NCI-H69 (cell line): ENCODE measurements at places on chromosomes 13 and 19.
A peak's percentile ranks its signal among the peaks of the same experiment; 100 is the strongest.

- no peak for DNase-seq
Measured at GRCh38 chr13:73522937-73523336, 464.1 kb downstream of the KLF5 start.

DNA sequence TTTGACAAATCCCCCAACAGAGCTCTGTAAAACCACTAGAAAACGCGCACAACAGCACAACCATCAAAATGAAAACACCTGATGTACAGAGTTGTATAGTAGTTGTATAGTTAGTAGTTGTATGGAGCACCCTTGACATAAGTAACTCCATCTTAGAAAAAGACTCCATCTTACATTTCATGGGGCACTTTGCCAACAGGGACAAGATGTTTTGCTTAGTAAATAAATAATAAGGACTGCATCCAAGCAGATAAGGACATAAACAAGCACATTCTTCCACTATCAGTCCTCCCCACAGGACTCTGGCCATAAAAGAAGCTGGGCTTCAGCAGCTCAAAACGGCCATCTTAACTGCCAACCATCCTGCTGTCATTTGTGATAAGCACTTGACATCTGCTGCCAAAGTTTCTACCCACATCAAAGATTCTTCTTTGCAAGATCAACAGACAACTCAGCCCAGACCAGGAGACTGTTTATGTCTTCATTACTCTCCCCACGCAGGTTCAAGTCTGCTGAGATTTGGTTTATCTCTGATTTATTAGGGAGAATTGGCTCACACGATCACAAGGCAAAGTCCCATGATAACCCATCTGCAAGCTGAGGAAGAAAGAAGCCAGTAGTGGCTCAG, 20.7 kb upstream of the ZNF331 start:
- DNase-seq: no peak

- DNase-seq: no peak
Measured at GRCh38 chr19:418761-419671, 10.1 kb upstream of the C2CD4C start.

- DNase-seq: no peak
Measured at GRCh38 chr13:112205990-112206389, 139.0 kb downstream of the SOX1 start.

DNA sequence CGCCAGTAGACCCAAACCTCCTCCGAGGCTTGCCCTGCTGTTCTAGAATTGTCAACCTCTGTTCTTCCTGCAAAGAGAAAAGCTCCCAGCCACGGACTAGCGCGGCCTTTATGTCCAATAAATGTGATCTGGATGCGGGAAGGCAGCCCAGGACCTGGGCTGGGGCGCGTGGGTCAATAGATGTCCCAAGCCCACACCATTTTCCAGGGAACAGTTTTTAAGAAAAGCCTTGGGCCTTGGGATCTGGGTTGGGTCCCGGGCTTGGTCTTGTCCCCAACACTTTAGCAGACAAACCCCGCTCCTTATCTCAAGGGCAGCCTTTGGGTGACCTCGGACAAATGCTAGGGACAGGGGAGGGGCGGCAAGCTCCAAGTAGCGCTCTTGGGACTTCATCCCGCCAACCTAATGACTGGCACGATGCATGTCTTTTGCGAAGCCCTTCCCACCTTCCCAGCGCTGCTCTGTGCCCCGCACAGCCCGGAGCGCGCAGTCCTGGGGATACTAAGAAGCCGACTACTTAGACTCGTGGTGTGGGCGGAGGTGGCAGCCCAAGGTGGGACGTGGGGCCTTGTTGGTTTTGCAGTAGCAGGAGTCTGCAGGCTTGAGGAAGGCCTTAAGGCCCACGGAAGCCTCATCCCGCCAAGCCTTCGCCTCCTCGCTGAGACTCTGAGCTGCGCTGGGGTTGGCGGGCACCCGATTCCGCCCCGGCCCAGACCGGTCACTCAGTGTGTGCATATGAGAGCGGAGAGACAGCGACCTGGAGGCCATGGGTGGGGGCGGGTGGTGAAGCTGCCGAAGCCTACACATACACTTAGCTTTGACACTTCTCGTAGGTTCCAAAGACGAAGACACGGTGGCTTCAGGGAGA, 10.8 kb downstream of the SOX21 start:
- no peak for DNase-seq

DNA sequence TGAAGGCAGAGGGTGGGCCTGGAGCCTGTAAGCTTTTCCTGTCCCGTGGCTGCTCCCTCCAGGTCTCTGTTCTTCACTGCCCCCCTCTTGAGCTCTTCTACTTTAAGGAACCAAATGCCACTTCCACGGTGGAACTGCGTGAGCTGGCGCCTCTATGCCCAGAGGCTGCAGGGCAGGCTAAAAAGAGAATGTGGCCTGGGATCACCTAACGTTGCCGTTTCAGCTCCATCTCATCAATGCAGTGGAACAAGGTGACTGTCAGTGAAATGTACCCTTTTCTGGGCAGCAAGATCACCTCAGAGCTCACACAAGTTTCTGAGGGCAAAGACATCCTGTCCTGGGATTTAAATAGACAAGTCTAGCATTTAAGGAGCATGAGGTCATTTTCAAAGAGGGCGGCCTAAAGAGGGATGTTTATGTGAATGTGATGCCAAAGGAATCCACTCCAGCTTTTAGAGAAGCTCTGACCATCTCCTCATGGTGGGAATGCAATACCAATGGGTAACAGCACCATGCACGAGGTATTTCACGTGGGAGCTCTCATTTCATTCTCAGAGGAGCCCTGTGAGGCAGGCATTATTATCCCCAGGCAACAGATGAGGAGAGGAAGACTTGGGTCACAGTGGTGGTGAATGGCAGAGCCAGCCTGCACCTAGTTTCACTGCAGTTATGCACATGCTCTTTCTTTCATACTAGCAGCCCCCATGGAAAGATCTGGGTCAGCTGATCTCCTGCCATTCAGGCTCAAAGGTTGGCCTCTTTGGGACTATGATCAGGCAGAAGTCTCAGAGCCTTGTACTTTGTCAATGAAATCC, 39.3 kb downstream of the RGCC start:
- DNase-seq: no peak

DNA sequence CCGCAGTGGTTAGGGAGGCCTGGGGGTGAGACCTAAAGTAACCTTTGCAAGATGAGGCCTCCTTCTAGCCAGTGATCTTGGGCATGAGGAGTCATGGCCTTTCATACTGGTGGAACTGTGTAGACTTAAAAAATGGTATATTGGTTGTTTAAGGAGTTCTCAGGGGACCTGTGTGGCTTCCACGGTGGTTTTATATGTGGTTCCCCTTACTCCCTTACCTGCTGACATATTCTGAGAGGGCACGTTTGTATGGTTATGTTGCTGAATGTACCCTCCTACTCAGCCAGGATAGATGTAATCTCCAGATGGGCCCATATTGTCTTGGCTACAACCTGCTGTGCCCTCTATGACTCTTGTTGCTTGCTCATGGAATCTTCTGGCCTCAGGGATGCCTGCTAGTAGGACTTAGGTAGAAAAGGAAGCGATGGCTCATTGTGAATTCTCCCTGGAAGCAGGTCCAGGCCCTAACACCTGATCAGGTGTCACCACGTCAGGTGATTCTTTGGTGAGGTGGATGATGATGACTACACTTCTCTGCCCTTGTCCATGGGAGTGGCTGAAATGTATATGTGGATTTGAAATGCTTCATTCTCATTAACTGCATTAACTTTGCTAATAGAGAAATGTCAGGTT, 1.8 kb downstream of the ZNF460 start:
- no peak for DNase-seq

DNA sequence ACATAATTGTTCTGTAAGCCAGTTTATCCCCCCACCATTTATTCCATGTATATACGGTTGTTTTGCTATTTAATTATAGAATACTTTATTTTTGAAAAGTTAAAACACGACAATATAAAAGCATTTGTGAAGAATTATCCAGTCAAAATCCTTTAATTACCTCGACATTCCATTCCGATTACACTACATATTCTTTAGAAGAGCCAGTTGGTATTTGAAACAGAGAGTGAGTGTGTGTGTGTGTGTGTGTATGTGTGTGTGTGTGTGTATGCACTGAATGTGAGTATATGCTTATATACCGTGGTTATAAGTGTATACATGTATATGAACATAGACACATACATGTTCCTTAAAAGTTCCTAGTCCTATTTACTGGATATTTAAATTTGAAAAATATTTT, 87.8 kb upstream of the KLF5 start:
- no peak for DNase-seq

- DNase-seq: peak; percentile 49
Measured at GRCh38 chr19:12785431-12786031, 5.8 kb upstream of the JUNB start.
